GM04503 (cell line): ENCODE measurements at places on chromosomes 16 and 17.

DNA sequence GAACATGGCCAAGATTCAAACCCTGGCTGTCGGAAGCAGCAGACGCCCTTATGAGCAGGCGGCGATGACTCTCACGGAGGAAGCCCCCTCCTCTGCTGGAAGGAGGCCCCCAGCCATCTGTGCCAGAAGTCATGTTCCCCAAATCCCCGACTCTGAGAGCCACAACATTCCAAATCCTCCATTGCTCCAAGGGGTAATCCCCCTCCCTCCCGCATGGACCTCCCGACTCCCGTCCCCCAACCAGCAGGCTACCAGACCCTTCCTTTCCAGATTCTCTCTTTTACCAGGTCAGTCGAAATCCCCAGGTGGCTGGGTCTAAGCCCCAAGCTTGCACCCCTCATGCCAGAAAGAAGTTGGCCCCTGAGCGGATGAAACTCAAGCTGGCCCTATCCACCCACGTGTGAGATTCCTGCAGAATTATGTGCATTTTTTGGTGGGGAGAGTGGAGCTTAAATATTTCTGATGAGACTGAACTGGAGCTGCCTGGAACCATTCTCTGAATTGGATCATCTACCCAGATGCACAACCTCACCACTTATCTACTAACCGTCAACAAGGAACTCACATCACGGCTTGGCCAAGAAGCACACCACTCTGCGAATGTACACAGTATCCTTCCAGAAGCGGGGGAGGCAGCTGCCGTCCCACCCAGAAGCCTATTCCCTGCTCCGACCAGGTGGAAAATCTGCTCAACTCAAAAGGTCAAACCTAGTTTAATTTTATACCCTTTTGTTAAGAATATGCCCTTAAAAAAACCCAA is 283.5 kb downstream of the C16orf95 start:
- DNase-seq: no peak

DNA sequence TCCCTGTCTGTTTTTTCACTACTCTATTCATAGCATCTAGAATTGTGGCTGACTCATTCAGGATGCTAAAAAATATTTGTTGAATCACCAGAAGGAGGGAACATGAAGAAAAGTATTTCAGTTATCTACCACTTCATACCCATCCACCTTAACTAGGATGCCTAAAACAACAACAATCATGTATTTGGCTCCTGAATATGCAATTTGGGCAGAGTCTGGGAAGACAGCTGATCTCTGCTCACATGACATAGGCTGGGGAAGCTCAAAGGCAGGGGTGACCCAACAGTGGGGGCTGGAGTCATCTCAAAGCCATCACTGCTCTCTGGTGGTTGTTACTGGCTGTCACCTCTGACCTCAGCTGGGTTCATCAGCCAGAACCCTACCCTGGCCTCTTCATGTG is 80.1 kb upstream of the RPL38 start:
- DNase-seq: peak; percentile 47

DNA sequence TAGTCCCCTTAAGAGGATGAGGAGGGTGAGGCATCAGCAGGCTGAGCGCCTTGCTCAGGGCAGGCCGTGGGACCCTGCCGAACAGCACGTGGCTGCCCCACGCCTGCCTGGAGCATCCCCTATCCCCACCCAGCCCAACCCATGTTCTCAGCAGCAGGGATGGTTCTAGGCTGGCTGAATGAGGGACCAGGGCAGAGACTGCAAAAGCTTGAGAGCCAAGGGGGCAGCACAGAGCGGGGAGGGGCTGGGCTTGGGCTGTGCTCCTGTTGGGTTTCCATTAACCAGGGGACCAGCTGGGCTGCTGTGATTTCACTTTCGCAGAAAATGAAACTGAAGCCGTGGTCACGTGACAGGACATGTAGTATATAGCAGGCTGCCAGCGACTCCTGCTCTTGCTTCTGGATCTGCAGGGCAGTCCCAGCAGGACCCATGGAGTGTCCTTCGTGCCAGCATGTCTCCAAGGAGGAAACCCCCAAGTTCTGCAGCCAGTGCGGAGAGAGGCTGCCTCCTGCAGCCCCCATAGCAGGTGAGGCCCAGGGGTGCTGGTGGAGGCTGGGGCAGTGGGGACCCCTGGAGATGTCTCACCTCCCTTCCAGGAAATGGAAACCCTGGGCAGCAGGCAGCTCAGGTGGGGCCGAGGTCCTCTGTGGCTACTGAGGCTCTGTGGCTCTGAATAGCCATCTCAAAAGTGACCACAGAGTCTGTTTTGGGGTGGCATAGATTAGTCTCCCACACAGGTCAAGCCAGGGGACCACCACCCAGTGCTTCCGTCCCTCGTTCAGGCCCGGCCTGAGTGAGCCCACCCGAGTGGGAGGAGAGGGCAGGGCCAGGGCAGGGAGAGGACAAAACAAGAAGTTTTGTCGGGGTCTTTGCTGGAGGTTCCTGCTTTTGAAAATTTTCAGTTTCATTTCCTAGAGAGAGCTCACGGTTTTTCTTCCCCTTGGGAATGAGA is 2.9 kb downstream of the RNF213 start:
- DNase-seq: peak; percentile 51

GRCh38 chr16:71637398-71637797 is 11.4 kb downstream of the MARVELD3 start:
- peak; percentile 42 for DNase-seq

- no peak for DNase-seq
Measured at GRCh38 chr17:7323731-7324437, 5.3 kb downstream of the NEURL4 start.

- no peak for DNase-seq
Measured at GRCh38 chr16:10521681-10522274, 58.6 kb downstream of the EMP2 start.

DNA sequence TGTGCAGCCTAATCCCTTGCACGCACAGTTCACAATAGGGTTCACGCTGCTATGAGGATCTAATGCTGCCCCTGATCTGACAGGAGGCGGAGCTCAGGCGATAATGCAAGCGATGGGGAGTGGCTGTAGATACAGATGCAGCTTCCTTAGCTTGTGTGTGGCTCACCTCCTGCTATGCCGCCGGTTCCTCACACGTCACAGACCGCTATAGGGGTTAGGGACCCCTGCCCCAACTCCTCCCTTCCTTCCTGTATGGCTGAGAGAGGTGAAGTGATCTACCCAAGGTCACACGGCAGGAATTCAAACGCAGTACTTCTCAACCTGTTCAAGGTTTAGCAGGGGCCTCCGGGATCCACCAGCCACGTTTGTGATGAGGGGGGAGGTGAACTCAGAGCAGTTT is 13.4 kb upstream of the PLLP start:
- DNase-seq: no peak

- DNase-seq: no peak
Measured at GRCh38 chr16:75026892-75027391, 28.1 kb downstream of the ZNRF1 start.

- peak; percentile 70 for DNase-seq
Measured at GRCh38 chr17:42311240-42312034, 23.1 kb downstream of the STAT5A start.

DNA sequence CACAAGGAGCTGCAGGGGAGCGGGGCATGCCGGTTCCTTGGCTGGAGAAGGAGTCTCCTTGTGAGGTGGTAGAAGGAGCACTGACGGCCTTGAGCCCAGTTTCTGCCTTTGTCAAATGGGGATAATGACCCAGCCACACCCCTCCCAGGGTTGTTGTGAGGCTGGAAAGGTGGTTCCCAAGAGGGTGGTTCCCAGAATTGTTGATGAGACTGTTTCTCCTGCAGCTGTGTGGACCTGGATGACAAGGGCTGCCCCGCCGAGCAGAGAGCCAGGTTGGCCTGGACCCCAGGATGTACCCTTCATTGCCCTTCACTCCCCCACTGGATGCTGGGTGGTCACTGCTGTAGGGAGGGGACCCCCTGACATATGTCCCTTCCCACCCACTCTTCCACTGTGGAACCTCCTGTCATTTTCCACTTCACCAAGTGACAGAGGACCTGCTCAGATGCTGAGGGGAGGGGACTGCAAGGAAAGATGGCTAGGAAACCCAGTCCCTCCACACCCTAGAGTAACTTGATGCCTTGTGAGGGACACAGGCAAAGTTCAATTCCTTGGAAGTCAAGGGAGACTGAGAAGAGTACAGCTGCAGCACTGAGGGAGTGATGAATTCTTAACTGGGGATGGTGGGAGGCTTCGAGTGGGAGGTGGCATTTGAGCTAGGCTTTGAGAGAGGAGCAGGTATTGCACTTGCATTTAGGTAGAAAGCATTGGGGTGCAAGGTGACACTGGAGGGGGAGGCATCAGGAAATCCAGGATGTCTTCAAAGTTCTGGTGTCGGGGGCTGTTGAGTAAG is 10.6 kb downstream of the MIEN1 start:
- no peak for DNase-seq

GRCh38 chr17:13575922-13576419 is 25.8 kb downstream of the HS3ST3A1 start:
- no peak for DNase-seq

DNA sequence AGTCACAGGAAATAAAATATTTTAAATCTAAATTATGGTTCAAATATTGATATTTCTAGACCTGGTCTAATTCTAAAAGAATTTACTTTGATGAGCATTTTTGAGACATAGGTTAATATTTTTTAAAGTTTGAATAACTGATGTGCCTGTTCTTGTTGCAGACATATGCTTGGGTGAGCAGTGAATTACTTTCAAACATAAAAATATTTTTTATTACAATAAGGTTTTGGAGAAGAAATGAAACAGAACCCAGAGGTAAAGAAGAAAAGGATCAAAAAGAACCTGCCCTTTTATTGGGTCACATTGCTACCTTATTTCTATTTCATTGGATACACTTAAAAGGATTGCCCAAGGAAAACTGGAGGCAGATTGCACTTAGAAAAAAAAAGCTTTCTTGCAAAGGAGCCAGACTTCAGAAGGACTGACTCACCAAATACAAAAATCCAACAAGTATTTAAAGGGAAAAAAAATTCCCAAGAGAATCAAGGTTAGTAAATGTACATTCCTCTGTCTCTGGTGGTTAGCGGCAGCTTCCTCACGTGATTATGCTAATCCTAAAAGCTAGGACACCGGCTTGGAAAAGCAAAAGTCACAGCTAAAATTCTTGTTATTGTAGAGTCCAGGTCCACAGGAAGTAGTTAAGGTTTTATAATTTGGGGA is 18.5 kb downstream of the ENPP7 start:
- DNase-seq: peak; percentile 64
